ENCODE measurements at places on chromosomes 11 and 22.

- DNase-seq, result no peak
Measured at GRCh38 chr22:28922540-28923244, 39.3 kb downstream of the ZNRF3 start.

- no peak for DNase-seq
Measured at GRCh38 chr11:2804189-2804588, 81.4 kb downstream of the CDKN1C start.

- no peak for DNase-seq
Measured at GRCh38 chr11:368414-369335, 624 bp upstream of the B4GALNT4 start.

DNA sequence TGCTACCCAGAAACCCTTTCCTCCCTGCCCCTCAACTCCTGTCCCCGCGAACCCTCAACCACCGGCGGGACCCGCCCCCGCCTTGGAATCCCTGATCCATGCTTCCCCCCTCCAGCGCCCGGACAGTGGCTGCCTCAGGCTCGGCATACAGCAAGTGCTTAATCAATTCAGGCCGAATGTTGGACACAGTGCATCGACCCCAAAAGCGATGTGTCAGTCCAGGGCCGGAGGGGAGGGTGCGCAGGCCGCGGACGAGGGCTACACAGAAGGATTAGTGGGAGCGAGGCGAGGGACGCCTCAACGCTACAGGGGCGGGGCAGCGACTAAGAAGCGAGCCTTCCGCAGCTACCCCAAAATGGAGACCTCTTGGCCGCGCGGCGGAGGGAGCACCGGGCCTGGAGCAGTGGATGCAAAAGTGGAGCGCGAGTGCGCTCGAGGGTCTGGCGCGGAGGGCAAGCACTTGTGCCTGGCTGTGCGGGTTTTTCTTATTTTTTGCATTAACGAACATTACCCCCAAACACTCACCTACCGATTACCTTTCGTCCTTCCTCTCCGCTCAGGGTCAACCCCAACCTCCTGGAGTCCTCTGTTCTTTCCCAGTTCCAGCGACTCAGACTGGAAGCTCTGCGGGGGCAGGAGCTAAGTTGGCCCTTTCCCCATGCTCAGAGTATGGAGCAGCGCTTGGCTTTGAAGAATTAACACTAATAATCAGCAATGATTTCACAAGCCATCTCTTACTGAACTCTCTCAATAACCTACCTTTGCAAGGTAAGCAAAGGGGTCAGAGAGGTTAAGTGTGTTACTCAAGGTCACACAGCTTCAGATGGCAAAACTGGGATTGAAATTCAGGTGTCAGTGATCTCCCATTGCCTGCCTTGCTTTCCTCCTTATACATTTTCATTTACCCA is 30.0 kb upstream of the WNT11 start:
- no peak for DNase-seq

GRCh38 chr11:112235750-112236390 is 9.6 kb downstream of the PTS start:
- no peak for DNase-seq

DNA sequence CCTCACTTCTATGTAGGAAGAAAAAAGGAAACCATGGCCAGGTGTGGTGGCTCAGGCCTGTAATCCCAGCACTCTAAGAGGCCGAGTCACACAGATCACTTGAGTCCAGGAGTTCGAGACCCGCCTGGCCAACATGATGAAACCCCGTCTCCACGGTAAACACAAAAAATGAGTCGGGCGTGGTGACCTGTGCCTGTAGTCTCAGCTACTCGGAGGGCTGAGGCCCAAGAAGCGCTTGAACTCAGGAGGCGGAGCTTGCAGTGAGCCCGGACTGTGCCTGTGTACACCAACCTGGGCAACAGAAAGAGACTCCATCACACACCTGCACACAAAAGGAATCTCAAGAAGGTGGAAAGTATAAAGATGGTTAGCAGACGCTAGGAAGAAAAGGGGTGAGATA is 17.7 kb downstream of the DEFB131B start:
- no peak for DNase-seq

DNA sequence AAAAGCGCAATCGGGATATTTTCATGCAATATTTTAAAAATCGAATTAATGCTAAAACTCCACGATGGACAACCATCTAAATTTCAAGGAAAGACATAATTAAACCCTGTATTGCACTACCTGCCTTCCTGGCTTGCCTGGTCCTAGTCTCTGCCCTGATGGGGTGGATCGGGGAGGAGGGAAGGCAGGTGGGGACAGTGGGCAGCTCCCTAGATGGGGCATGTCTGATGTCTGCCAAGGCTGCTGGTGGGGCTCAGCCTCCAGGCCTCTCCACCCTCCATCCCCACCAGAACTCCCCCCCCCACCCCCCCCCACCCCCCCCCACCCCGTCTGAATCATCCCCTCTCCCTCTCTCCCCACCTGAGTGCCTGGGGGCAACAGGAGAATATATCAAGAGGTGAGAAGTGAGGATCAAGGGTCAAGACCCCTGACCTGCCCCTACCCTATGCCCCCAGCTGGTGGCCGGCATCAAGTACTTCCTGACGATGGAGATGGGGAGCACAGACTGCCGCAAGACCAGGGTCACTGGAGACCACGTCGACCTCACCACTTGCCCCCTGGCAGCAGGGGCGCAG is 650 bp downstream of the CST6 start:
- no peak for DNase-seq

DNA sequence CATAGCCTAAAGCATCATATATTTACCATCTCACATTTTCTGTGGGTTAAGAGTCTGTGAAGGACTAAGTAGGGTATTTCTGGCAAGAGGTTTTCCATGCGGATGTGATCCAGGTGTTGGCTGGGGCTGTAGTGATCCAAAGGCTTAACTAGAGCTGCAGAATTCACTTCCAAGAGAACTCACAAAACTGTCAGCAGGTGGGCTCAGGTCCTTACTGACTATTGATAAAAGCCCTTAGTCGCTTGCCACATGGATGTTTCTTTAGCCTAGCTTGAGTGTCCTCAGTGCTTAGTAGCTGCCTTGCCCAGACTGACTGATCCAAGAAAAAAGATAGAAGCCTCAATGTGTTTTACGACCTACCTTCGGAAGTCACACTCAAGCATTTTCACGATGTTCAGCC is 250.8 kb downstream of the CNTN5 start:
- DNase-seq, result no peak

DNA sequence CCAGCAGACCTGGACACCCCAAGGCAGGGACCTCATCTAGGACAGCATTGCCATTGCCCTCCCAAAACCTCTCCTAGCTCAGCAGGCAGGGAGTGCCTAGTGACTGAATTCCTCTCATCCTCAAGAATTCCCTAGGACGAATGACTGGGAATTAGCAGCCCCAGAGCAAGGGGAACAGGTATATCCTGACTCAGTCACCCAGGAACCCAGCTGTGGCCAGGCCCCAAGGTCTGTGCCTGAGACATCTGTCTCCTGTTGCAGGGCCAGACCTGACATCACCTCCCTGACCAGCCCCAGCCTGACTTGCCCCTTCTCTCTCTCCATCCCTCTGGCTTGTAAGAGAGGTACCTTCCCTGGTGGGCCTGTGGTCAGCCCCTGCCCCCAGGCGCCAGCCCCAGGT is 39.0 kb upstream of the SUSD2 start:
- no peak for DNase-seq

DNA sequence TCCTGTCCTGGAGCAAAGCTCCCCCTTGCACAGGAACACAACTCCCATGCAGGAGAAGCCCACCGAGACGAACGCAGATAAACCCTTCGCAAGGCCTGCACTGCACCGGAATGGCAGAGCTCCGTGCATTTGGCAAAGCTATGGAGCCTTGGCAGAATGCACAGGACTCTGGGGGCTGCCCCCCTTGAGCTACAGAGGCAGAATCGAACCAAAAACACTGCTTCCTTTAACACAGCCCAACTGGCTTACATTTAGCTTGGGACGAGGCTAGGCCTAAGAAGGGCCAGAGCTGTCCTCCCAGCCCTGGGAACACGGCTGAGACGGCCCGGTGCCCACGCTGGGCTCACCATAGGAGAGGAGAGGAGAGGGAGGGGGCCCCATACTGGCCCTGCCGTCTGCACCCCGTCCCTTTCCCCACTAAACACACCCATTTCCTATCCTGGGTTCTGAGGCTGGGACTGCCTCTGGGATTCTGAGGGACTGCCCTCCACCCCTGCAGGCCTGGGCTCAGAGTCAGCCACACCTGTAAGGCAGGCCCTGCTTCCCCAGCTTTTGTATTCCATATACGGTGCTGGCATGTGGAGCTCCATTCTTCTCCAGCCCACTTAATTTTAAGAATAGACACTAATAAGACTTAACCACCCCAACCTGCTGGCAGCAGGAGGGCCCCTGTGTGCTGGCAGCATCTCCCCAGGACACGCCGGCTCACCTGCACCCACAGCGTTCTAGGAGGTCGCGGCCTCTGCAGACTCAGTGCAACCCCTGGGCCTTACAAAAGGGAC is 32.9 kb downstream of the PPM1F start:
- DNase-seq, result no peak

- DNase-seq, result no peak
Measured at GRCh38 chr11:122241566-122241965, 125.6 kb upstream of the BLID start.

DNA sequence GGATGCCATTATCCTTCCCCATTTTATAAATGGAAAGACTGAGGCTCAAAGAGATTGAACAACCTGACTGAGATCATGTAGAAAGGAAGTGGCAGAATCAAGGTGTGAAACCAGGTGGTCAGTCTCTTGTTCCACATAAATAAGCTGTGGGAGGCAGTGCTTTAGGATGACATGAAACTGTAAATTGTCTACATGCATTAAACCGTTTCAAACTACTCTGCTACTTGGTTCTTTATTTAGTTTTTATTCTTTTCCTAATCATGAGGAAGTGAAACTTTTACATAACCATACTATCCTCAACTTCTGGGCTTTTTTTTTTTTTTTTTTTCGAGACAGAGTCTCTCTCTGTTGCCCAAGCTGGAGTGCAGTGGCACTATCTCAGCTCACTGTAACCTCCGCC is 34.9 kb downstream of the CADM1 start:
- DNase-seq, result no peak

- DNase-seq, result no peak
Measured at GRCh38 chr22:30871391-30872284, 96.9 kb downstream of the MORC2 start.

DNA sequence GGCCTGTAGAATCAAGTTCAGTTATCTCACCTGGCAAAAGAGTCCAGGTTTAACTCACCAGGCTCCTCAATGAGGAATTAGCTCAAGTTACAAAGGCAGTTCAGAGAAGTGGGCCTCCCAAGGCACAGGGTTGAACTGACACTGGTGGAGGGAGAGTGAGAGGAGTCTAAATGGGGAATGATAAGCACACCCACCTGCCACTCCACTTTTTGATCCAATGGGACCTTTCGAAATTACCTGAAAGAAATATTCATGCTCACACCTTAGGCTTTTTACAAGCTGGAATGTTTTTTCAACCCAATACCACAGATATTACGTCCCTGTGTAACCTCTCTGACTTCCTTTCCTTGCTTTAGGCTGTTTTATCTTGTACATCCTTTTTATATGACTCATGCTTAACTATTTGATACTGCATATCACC is 642.7 kb upstream of the TENM4 start:
- no peak for DNase-seq

- peak; percentile 36 for DNase-seq
Measured at GRCh38 chr11:119206511-119207414, 624 bp downstream of the CBL start.

DNA sequence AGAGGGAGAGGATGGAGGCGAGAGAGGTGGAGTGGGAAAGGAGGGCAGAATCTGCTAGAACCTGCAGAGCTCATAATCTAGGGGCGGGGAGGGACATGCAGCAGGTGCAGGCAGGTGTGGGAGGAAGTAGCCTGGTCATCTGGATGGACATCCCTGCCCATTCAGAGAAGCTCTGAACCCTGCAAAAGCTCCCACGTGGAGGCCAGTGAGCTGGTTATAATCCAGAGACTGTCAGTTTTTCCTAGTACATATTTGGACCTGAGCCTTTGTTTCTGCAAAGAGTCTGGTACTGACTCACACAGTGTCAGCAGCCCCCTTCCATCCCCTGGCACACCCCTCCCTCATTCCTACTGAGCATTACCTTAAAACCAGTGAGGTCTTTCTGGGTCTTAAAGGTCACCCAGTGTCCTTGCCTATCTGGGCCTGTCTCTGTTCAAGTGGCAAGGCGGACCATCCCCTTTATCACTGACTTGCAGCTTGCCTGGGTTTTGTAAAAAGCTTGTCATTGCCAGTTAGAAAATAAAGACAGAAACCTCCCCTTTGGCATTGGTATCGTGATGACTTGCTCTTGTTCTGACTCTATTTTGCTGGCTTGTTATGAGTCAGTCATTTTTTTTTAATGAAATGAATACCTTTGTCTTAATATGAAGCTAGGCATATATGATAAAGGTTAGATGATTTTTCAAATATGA is 26.1 kb downstream of the PTPRJ start:
- no peak for DNase-seq

- no peak for DNase-seq
Measured at GRCh38 chr11:14555818-14556217, 35.6 kb upstream of the PSMA1 start.

GRCh38 chr11:66768818-66769217 is 39.8 kb upstream of the SPTBN2 start:
- DNase-seq, result no peak

DNA sequence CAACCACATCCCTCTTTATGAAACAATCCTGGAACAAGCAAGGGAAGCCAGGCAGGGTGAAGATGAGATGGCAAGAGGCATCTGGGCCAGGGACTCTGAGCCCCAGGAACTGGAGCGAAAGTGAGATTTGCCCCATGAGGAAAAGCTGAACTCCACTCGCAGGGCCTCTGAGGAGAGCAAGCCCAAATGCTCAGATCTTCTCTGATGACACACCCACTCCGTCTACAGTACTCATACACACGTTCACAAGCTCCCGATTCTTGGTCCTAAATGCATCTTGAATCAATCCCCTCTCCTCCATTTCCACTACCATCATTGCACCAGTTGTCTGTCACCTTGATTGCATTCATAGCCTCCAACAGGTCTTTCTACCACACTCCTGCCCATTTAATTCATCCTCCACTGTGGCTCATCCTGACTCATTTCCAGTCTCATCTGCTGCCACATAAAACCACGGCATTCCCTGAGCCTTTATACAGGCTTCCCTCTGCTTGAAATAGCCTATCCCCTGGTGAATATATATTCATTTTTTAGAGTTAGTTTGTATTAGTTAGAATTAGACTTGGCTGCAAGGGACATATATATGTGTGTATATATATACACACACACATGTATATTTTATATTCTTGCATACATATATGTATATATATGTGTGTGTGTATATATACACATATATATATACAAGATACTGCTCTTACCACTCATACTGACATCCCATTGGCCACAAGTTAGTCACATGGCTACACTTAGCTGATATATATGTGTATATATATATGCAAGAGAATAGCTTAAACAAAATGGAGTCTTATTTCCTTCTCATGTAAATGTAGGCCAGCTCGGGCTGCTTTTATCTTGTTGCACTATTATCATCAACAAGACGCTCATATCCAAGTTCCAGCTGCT is 1.4 kb upstream of the APOA5 start:
- no peak for DNase-seq

- peak; percentile 46 for DNase-seq
Measured at GRCh38 chr11:108497317-108498045, 703 bp downstream of the POGLUT3 start.

- no peak for DNase-seq
Measured at GRCh38 chr11:124415356-124415923, 9.2 kb downstream of the OR8B4 start.

GRCh38 chr11:68043349-68044144 is 4.7 kb downstream of the TCIRG1 start:
- DNase-seq, result no peak

- DNase-seq, result no peak
Measured at GRCh38 chr11:63762654-63763495, 5.7 kb downstream of the ZFTA start.

Measured in activated gamma-delta T cell treated with anti-CD3 and anti-CD28 coated beads, Interleukin-2, amount 50 U/mL, for 16 hours (primary cell).